ENCODE measurements at places on chromosomes 7 and 10. TPM values are rescaled to one million over a fixed set of nuclear protein-coding genes. Genes with fewer than 3 reads are reported as not detected.
A peak's percentile ranks its signal among the peaks of the same experiment; 100 is the strongest.

DNA sequence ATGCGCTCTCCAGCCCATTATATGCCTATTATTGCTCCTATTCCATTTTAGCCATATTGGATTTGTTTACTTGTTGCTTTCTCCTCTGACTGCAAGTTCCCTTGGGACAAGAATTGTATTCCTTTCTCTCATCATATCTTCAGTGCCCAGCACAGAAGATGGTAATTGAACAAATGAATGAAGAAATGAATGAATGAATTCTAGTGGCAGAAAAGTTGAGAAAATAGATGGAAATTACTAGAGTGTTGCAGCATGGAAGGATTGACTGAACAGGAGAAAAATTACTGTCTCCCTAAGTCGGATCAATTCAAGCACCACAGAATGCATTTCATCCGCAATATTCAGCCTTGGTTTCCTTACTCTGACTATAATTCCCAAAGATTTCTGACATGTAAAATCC, 1243.2 kb downstream of the SORCS1 start:
- DNase-seq: no peak

DNA sequence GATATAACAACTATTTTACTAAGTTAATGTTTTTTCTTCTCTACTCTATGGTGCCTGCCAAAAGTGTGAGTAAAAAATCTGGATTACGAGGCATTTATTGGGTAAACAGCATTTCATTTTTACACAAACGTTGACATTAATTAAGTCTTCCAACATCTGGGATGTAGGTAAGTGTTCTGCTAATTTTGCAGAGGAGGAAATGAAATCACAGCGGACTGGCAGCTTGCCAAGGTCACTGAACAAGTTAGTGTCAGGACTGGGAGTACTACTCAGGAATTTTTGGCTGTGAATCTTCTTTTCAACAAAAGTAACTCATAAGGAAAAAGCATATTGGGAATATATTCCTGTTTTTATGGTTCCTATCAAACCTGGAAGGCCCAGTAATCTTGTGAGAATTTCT, 612.1 kb upstream of the FZD8 start:
- DNase-seq: no peak

- DNase-seq: no peak
These were observed 1073.6 kb downstream of the XPNPEP1 start for GRCh38 chr10:108849688-108850087.

GRCh38 chr7:107773027-107773426, 29.1 kb downstream of the CBLL1 start:
- DNase-seq: no peak

DNA sequence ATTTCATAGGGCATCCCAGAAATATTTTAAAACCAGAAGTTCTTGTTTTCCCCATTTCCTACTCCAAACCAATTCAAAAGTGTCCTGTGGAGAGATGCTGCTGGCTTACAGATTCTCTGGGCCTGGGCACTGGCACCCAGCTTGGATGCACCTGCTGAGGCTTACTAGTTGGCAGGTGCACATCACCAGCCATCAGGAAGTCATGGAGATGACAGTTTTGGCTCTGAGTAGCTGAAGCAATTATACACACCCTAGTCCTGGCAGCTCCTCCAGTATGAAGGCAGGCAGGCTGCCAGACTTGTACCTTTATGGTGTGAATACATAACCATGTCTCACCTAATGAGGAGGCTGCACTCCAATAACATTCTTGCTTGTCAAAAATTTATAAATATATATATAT, 276.6 kb upstream of the GHITM start:
- DNase-seq: no peak

GRCh38 chr10:113524120-113524519, 28.7 kb upstream of the HABP2 start:
- DNase-seq: no peak

- DNase-seq: no peak
These were observed 67.3 kb upstream of the DNAJB12 start for GRCh38 chr10:72421885-72422540.

- peak; percentile 81 for DNase-seq
These were observed 134.1 kb downstream of the SPAG6 start for GRCh38 chr10:22479419-22479818.

- no peak for DNase-seq
These were observed 22.7 kb downstream of the RAMP3 start for GRCh38 chr7:45180084-45180986.

DNA sequence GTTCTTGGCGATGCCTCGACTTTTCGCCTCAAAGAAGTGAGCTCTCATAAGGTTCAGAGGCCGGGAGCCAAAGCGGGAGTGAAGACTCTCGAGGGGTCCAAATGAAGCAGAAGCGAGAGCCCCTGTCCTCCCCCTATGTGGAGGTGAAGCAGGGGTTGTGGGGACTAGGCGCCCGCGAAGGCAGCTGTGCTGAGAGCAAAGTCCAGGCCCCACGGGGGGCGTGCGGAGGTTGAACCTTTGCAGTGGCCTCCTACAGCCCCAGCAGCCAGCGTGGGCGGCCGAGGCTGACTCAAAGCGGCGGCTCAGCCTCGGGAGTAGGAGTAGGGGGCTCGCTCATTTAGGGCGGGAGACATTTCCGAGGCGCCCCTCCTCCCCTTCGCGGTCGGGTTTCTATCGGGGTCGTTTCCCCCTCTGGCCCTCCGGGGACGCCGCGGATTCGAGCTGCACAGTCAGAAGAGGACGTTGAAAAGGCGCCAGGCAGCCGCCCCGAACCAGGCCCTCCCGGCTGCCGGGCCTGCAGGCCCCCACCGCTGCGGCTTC, 553 bp upstream of the ADD3 start:
- peak; percentile 78 for DNase-seq

DNA sequence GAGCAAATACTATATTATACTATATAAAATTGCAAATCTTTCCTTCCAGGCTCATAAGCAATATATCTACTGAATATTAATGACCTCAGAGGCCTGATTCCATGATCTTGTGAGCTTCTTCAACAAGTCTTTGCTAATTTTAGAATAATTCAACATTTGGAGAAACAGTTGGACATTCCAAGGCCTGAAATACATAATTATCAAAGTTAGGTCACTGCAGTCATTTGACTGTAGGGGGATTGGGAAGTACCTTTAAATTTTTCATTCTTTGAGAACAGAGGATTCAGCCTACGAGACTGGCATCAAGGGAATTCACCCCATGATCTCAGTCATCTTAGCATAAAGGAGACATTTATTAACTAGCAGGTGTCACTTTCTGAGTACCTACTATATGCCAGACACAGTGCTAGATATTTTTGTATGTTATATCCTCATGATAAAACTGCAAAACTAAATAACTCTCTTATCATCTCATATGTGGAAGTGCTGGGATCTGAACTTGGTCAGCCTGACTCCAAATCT, 85.4 kb downstream of the DOCK4 start:
- DNase-seq: no peak

GRCh38 chr7:112572669-112573301, 92.0 kb downstream of the LSMEM1 start:
- no peak for DNase-seq

- no peak for DNase-seq
These were observed at the start of gene RGS10 for GRCh38 chr10:119542357-119542987. TSS of gene RGS10 (minus strand) at chr10:119542719. CDS start at chr10:119542638, 81 bp downstream.

DNA sequence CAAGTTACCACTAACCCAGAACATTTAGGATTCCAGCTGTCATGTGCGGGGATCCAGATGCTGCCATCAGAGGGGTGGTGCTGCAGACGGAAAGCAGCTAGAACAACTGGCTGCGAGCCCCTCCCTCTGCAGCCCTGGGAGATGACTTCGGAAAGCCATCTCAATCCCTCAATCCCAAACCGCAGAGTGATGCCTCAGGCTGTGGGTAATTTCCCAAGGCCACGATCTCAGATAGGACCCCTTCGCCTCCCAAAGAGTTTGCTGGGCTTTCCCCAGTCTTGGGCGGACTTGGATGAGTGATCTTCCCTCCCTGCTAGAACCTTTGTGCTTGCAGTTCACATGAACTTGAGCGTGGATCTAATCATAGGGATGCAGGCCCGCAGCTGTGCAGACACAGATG, 71.3 kb upstream of the EN2 start:
- DNase-seq: no peak

- no peak for DNase-seq
These were observed 461 bp upstream of the ETV1 start for GRCh38 chr7:13989949-13990305.

DNA sequence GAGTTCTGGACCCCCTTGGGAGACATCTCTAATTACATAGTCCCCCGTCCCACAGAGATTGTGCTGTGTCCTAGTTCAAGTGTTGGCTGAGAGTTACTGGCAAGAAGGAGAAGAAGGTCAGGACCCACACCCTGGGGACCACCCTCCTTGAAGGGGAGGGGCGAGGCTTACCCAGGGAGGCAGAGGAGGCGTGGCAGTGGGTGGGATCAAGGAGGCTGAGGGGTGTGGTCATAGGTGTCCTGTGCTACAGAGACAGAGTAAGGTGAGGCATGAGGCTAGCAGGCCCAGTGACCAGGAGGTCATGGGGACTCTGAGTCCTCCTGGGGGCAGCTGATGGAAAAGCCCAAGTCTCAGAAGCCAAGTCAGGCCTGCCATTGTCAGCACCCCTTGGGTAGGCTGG, 29.4 kb upstream of the ADCYAP1R1 start:
- DNase-seq: no peak

DNA sequence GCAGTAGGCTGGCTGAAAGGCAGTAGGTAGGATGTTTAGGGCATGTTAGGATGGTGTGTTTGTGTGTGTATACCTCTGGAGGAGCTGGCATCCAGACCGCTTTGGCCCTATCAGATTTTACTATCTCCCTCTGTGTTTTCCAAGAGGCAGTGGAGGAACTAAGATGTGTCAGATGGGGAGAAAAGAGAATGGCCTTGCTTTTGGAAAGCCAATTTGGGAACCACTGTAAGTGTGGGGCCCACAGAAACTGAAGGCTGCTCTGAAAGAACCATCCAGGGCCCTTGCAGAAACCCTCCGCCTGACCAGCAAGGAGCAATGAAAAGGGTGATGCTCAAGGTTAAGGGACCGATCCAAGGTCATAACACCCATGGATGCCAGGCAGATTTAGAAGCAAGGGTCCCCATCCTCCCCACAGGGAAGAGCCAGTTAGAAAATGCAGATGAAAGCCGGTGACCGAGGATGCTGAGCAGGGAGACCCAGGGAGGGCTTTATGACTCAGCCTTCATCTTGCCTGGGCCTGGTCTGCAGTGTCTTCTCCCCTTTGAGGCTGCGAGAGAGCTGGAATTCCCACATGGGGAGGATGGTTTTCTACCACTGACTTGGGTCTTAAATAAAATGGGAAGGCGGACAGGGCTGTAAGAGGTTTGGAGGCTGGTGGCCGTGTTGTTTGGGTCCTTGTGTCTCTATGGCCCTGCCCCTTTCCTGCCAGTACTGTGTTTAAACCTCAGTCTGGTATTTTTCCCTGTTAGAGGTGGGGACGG, 275.8 kb downstream of the LRMDA start:
- DNase-seq: no peak

The TWIST1 gene
- total RNA-seq: 0.74 TPM

The SPDYE6 gene
- not detected for total RNA-seq

The LEP gene
- total RNA-seq: not detected

The SLF2 gene
- total RNA-seq: 53.9 TPM

The TIAL1 gene
- total RNA-seq: 112 TPM

The PLXDC2 gene
- 36.1 TPM for total RNA-seq

The KCNMA1 gene
- total RNA-seq: 202 TPM

The COPS6 gene
- total RNA-seq: 125 TPM

The FAM24B gene
- 5.2 TPM for total RNA-seq

The ZNF3 gene
- total RNA-seq: 19.5 TPM
